ENCODE measurements at places on chromosomes 5 and 9.

DNA sequence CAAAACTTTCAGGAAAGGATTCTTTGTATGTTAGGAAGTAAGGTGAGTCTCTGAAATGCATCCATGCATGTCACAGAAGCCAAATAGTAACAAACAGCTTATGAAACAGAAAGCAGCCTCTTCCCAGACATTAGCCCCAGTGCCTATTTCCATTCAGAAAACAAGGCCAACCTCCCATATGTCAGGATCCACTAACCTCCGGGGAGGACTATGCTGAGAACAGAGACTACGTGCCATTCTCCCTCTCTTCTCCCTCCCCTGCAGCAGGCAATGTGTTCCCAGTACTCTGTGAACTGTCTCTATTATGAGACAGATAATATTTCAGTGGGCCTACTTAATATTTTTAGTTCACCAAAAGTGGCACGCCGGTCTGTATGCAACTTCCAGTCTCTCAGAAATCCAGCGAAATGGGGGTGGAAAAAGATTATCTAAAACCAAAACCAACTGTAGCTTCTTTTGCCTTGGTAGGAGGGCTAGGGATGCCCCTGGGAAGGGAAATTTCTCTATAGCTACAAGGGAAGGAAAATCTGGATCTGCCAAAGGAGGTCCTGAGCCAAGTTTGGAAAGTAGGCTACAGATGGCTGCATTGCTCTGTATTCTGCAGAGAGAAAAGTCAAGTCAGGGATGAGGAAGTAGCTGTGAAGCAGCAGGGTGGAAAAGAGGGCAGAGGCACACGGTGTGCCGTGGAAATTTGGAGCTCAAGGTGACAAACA lies 42.0 kb downstream of the VLDLR start:
- no peak for DNase-seq

GRCh38 chr5:151775025-151775606 lies 3.4 kb downstream of the G3BP1 start:
- no peak for DNase-seq

DNA sequence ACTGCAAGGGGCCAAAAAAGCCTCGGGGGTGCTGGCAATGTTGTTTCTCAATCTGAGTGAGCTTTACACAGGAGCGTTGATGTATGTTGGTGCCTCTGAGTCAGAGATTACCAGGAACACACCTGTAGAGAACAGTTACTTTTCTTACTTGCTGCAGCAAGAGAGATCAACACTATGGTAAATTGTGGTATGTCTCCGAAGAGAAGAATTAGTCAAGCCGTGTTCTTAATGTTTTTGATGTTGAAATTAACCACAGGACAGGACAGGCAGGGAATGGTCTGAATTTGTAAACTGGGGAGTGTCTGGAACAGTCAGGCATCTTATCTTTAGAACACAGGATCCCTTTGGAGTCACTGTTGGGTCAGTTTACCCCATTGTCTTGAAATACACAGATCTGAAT lies 285.7 kb downstream of the DNAH5 start:
- no peak for DNase-seq

DNA sequence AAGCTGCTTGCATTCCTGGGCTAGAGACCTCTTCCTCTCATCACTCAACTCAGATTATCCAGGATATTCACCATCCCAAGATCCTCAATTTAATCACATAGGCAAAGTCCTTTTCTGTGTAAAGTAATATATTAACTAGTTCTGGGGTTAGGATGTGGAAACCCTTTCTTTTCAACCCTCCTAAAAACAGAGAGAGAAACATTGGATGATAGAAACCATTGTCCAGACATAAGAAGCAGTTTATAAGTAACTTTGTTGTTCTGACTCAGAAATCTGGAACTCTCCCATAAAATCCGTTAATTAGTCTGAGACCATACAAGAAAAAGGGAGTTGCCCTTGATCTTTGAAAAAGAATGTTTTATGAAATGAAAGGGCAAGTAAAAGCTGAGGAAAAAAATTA lies 817.1 kb upstream of the CDH9 start:
- no peak for DNase-seq

DNA sequence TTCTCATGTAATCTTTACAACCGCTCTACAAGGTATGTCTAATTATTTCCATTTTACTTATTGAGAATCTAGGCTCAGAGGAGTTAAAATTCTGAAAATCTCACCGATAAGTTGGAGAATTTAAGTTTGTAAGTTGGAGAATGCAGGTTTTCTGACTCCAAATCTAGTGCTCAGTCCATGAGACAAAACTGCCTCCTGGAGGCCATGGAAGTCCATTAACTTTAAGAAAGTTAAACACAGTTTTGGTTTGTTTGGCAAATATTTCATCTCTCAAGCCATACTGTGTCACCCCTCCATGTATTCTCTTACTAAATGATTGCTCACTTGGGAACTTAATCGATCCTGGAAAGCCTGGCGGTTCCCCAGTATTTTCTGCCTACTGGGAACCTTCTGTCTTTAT lies 52.6 kb downstream of the INIP start:
- no peak for DNase-seq

- no peak for DNase-seq
Observed at GRCh38 chr9:134575901-134576176, 65.8 kb upstream of the COL5A1 start.

- no peak for DNase-seq
Observed at GRCh38 chr5:33781286-33781685, 110.5 kb downstream of the ADAMTS12 start.

DNA sequence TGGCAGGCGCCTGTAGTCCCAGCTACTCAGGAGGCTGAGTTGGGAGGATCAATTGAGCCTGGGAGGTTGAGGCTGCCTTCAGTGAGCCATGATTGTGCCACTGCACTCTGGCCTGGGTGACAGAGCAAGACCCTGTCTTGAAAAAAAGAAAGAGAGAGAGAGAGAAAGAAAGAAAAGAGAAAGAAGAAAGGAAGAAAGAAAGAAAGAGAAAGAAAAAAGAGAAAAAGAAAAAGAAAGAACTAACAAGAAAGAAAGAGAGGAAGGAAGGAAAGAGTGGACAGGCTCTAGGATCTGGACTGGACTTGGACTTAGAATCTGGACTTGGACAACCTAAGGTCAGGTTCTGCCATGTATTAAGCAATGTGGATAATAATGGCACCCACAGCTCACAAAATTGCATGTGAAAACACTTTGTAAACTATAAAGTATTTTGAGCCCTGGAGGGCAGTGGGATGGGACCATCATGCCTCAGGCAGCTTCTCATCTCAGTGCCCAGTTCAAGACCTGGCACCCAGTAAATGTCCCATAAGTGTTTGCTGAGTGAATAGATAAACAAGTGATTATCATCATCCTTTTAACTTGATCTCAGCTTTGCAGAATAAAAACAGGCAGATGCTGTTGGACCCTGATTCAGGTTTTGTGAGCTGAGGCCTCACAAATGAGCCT lies 12.8 kb upstream of the PHF19 start:
- DNase-seq, result no peak

- no peak for DNase-seq
Observed at GRCh38 chr5:112418659-112419163, 366 bp downstream of the EPB41L4A start.

- DNase-seq, result no peak
Observed at GRCh38 chr9:38008168-38009034, 60.6 kb downstream of the SHB start.

DNA sequence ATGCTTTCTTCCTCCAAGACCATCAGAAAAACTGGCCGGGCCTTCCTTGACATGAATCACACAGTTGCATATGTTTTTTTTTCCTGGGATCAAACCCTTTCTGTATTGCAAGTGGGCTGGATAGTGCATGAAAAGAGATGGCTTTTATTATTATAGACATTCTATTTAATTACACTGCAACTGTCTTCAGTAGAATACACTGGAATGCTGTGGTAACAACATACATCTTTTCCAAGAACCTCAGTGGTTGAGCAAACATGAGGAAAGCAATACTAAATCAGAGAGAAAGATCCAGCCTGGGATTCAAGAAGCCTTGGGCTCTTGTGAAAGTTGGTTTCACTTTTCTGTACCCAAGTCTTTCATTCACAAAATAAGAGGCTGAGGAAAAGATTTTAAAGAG lies 193.0 kb downstream of the DMAC1 start:
- no peak for DNase-seq

DNA sequence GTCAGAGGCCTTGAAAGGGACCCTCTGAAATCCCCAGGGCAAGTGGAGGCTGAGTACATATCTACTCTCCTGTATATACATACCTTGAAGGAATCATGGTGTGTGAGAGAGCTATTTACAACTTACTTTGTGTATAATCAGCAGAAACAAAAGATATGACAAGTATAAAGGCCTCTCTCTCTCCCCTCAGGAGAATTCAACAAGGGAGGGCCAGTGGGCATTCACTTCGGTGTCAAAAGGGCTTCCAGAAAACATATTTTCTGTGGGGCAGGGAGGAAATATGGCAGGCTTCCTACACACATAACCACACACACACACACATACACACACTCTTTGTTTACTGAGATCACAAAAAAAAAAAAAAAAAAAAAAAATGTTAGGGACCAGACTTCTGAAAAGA lies 181.7 kb downstream of the BNC2 start:
- DNase-seq, result no peak

- DNase-seq, result no peak
Observed at GRCh38 chr9:96203867-96204501, 98.0 kb downstream of the HSD17B3 start.

- no peak for DNase-seq
Observed at GRCh38 chr9:98045234-98046179, 11.0 kb upstream of the NANS start.

DNA sequence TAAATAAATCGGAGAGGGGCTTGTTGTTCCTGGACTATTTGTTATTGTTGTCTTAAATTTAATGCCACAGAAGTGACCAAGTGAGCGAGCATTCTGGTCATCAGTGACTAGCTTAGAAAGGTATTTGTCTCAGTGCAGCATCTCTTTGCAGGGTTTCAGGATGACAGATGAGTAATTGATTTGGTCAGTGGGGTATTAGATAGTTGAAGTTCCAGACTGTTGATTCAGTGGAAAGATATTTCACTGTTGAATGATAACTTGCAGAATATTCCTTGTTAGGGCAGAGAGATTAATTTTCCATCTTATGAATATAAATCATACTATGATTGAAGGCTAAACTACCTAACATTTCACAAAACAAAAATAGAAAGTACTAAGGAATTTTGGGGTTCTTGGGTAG lies 122.4 kb downstream of the TRIO start:
- DNase-seq, result no peak

DNA sequence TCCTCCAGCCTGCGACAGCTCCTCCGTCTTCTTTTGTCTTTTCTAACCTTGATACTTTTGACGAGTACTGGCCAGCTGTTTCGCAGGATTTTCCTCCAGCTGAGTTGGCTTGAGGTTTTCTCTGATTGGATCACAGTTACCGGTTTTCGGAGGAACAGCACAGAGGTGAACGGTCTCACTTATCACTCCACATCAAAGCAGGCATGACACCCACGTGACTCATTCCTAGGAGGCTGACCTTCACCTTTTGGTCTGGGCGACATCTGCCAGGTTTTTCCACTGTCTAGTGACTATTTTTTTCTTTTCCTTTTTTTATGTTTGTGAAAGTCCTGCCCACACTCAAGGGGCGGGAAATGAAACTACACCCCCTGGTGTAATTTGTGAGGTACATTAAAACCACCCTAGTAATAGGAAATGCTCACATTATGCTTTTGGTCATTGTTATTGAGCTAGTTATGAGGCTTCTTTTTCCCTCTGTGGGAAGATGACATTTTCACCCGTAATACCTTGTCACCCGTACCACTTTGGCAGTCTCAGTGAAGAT lies 319.2 kb downstream of the GADD45G start:
- no peak for DNase-seq

DNA sequence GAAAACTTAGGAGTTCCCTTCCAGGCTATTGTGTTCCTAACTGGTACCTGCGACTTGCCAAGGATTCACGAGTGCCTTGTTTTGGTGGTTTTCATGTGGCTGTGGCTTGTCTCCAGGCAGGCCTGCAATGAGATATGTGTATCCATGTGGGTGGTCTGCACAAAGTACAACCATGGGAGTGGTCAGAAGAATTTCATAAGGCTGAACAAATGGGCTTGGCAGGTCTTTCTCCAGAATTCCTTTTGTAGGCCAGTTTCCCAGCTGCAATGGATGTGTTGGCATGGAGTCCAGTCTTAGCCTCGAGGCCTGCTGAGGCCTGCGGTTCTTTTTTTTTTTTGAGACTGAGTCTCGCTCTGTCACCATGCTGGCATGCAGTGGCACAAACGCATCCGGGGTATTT lies 28.8 kb upstream of the MELK start:
- DNase-seq, result no peak

DNA sequence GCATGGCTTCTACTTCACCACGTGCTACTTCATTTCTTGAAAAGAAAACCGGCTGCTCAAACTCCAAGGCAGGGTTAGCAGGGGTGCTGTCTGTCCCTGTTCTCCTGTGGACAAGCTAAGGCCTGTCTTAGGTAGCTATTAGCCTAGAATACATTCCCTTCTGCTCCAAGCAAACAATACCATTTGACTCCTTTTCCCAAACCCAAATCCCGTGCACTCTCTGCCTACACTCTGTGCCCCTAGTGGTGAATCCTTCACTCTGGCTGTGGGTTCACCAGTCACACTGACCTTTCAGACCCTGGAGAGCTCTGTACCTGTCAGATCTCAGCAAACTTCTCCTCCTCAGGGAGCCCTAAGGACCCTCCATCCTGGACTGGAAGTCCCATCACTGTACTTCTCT lies 211.6 kb downstream of the SLIT3 start:
- DNase-seq, result no peak

GRCh38 chr9:104885818-104886709 lies 41.9 kb downstream of the ABCA1 start:
- DNase-seq, result no peak

GRCh38 chr5:39712316-39713249 lies 287.8 kb upstream of the DAB2 start:
- DNase-seq, result no peak

DNA sequence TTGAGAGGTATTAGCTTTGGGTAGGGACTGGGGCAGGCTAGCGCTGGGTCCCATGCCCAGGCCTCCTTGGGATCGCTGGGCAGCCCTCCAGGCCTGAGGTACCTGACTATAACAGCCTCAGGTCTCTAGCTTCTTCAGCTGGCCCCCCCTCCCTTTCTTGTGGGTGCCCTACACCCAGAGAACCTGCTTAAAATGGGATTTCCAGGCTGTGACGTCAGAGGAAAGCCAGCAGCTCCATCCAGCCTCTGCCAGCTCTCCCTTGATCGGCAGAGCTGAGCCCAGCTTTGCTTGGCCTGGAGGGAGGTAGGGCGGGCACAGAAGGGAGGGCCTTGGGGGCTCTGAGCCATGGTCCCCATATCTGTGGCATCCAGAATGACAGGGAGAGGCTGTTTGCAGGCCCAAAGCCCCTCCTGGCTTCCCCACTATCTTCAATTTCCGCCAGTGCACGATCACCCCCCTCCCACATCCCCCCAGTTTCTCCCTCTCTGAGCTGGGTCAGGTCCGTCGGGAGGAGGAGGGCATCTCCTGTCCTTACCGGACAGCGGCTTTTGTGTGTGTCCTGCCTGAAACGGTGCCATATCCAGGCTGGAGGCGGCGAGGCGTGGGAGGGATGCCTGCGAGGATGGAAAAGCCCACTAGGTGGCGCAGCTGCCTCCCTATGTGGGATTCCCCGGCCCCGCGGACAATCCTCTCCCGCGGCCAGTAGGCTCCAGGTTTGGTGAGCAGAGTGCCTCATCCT lies 10.8 kb downstream of the REEP2 start:
- no peak for DNase-seq
